ENCODE measurements at places on chromosomes 7 and 10.

GRCh38 chr10:116125180-116125579 lies 147.8 kb downstream of the GFRA1 start:
- DNase-seq = no peak

GRCh38 chr10:50992356-50992901 lies 81.9 kb upstream of the PRKG1 start:
- DNase-seq = no peak

- no peak for DNase-seq
Observed at GRCh38 chr7:117759950-117760640, 113.1 kb downstream of the CTTNBP2 start.

GRCh38 chr10:489330-489729 lies 200.1 kb downstream of the DIP2C start:
- no peak for DNase-seq

GRCh38 chr10:74683067-74683466 lies 143.3 kb upstream of the KAT6B start:
- no peak for DNase-seq

GRCh38 chr10:87761892-87762291 lies 56.1 kb downstream of the ATAD1 start:
- peak; percentile 60 for DNase-seq

DNA sequence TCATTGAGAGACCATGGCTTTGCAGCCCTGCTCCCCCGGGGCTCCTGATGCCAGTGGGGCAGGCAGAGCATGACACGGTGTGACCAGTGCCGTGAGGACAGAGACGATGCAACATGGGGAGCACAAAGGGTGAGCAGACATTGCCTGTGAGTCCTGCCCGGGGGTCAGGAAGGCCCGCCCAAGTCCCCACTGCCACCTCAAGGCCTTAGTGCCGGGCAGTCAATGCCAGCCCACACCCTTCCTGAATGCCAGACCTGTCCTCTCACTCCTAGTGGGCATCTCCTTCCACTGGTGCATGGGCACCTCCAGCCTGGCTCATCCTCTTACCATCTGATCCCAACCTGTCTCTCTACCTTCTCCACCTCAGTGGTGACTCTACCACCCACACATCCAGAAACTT lies 157.9 kb upstream of the ZMIZ1 start:
- no peak for DNase-seq

All from fibroblast of skin of left quadriceps (primary cell).